ENCODE measurements at places on chromosomes 6 and 20. TPM values are rescaled to one million over a fixed set of nuclear protein-coding genes. Genes with fewer than 3 reads are reported as not detected.

GRCh38 chr6:10676403-10676802 lies 18.0 kb downstream of the C6orf52 start:
- no peak for DNase-seq

DNA sequence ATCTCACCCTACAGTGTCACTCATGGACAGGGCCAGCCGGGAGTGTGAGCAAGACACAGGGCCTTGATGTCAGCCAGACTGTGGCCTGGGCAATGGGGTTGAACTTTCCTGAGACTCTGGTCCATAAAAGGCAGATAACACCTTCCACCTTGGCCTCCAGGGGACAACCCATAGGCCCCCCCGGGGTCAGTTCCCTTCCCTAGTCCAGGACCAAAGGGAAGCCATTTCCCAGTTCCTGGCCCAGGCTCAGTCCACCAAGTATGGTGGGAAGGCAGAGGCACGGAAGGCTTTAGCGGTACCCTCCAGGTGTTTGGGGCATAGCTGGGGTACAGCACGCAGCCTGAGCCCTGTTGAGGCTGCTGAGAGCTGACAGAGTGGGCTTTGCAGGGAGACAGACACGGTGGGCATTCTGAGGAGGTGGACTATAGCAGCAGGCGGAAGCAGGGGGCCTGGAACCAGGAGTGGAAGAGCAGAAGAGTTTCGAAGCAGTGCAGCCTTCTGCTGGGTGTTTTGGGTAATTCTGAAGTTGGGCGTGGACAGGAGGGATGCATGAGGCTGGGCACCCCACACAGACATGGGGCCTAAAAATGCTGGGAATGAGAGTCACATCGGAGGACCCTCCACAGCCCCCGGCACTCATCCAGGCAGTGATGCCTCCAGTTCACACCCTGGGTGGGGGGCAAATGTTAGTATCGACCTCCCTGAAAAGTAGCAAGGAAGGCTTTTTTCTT lies 43.9 kb upstream of the CD93 start:
- no peak for DNase-seq

- DNase-seq: no peak
Observed at GRCh38 chr6:128929869-128930268, 46.9 kb downstream of the LAMA2 start.

GRCh38 chr6:40860443-40860842 lies 178.6 kb downstream of the UNC5CL start:
- no peak for DNase-seq

DNA sequence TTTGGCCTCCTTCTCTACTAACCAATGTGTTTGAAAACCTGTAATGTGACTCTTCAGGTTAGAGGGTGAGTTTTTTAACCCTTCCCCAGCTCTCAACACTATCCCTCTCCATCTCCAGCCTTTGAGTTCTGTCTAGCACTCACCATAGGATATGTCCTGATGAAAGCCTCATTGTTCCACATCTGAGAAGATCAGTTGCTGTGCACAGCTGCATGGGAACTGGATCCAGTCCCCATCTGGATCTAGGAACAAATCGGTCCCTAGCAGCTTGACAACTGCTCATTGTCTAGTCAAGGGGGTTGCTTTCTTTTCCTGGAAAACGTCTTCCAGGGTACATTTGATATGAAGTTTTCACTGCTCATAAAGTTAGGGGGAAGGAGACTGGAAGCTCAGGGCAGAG lies 45.4 kb upstream of the AGPAT4 start:
- DNase-seq: no peak

GRCh38 chr6:28794175-28795002 lies 129.4 kb downstream of the TRIM27 start:
- DNase-seq: no peak

DNA sequence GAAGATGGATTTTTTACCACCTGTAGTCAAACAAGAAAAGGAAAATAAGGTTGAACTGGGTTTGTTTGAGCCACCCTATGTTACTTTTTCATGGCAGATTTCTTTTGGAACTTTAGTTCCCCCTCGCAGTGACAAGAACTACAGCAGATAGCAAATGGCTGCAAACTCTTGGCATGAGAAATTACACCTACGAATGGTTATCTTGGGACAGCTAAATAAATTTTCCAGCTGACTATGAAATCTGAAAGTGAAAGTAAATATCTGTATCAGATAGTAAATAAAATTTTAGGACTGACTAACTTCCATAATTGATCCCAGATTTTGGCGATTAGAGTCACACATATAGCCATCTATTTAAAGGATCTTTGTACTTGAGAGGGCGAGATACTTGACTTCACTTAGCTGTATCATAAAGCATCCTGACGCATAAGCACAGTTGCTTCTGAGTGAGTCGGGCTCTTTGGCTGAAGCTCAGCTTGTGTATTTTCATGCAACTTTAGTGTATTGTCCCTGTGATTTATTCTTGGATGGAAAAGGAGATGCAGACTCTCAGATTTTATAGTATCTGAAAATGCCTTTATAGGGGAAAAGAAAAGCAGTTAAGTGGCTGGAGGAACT lies 125.3 kb upstream of the B3GAT2 start:
- peak; percentile 63 for DNase-seq

- peak; percentile 43 for DNase-seq
Observed at GRCh38 chr6:31769684-31770371, 7.3 kb downstream of the VWA7 start.

DNA sequence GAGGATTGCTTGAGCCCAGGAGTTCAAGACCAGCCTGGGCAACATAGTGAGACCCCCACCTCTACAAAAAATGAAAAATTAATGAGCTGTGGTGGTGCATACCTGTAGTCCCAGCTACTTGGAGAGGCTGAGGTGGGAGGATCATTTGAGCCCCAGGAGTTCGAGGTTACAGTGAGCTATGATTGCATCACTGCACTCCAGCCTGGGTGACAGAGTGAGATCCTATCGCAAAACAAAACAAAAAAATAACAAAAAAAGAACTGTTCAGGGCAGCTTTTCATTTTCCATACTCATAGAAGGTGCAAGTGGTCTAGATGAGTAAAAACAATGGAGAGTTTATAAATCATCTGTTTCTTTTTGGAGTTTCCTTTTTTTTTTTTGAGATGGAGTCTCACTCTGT lies 21.1 kb downstream of the AKAP7 start:
- no peak for DNase-seq

- peak; percentile 58 for DNase-seq
Observed at GRCh38 chr6:47651505-47651944, 46.9 kb upstream of the ADGRF4 start.

DNA sequence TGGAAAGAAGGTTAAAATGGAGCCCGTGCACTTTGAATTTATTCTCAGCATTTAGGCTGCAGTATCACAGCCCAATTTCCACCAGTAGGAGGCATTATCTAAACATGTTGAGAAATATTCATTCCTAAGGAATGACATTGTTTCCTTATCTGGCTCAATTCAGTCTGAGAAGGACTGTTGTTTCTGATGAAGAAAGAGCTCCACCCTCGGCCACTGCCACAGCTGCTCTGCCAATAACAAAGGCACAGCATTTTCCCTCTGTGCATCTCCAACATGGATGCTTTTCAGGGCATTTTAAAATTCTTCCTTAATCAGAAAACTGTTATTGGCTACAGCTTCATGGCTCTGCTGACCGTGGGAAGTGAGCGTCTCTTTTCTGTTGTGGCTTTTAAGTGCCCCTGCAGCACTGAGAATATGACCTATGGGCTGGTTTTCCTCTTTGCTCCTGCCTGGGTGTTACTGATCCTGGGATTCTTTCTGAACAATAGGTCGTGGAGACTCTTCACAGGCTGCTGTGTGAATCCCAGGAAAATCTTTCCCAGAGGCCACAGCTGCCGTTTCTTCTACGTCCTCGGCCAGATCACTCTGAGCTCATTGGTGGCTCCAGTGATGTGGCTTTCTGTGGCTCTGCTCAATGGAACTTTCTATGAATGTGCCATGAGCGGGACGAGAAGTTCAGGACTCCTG lies at the start of gene CALHM5:
CALHM5 (plus strand) TSS at position 216 of the 687 bp plus-strand sequence; CDS start at position 274, 58 bp downstream.
- DNase-seq: peak; percentile 95

DNA sequence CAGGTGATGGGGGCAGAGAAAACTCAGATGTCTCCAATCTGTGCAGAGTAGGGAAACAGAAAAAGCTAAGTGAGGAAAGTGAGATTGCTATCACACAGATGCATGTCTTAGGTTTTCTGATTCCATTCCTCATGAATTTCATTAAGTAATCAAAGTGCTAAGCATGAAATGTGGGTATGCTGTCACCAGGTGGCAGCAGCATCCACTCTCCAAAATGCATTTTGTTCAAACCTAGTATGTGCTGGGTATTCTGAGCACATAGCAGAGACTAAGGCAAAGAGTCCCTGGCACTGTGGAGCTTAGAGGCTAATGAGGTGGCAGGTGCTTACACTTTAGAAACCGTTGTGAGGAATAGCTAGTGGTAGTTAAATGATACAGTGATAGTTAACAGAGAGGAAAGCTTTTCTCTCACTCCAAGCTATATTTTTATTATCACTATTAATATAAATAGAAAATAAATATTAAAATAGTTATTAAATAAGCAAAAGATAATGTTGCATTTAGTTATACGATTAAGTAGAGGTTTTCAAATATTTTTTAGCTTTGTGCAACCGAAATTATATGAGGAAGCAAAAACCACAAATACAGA lies 179.5 kb downstream of the CDH26 start:
- no peak for DNase-seq

SIRPA gene
- total RNA-seq: 7.8 TPM

EFCAB8 gene
- not detected for total RNA-seq

PRR18 gene
- not detected for total RNA-seq

ASCC3 gene
- total RNA-seq: 87.1 TPM

CARMIL1 gene
- 5.5 TPM for total RNA-seq

Measured in LHCN-M2 (cell line).